ENCODE measurements at places on chromosomes 2 and 18.

GRCh38 chr2:162211732-162212131 lies 31.5 kb downstream of the FAP start:
- DNase-seq, result no peak

DNA sequence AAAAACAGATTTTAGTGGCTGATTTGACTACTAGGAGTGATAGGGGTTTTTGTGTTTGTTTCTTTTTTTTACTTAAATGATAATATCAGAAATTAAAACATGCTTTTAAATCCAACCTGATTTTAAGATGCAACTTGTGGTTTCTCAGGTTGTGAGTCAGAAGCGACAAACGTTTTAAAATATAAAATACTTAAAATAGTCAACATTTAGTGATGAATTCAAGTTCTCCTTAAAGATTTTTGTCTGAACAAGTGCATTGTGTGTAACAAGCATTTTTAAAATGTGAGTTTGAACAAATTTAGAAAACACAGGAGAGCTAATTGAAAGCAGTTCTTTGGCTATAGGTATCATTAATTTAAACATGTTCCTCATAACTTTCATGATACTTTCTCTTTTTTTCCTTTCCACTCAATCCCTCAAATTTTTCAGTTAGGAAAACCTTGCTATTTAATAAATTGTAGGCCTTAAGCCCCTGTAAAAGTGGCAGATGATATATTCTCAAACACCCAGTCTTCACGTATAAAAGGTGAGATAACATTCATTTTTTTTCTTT lies 3.6 kb downstream of the TBR1 start:
- no peak for DNase-seq

GRCh38 chr2:74221604-74222299 lies 23.3 kb downstream of the MTHFD2 start:
- DNase-seq, result no peak

DNA sequence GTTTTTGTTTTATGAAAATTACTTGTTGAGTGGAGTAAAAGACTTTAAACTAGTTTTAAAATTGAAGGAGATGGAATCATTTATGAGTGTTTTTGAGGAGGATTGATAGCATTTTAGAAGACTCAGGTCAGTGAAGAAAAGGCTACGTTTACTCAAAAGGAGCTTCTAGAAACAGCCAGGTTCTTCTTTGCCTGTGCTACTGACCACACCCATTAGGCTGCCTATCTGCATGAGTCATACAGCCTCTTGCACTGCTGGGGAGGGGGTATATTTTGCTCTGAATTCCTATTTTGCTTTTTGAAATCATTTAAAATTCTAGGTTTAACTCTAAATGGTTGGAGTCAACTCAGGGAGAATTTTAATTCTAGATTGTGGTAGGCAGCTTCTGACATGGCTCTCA lies 22.3 kb downstream of the EFEMP1 start:
- DNase-seq, result no peak

- DNase-seq, result peak; percentile 79
These were observed 135.8 kb downstream of the HDAC4 start for GRCh38 chr2:239264838-239265651.

DNA sequence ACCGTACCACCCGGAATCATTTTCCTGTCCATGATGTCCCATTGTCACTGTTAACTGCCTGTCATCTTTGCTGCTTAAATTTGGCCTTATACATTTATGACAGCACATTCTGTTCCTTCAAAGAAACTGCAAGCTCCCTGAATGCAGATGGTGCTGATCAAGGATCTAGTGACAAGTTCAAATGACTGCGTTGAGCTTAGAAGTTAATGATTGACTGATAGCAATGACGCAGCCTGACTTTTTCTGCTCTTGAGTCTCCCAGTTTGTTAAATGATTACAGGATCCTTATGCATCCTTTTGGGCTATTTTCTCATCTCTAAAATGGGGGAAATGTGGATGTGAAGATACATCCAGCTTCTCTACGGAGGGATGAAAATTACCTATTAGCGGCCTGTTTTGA lies 159.0 kb downstream of the DCC start:
- no peak for DNase-seq

DNA sequence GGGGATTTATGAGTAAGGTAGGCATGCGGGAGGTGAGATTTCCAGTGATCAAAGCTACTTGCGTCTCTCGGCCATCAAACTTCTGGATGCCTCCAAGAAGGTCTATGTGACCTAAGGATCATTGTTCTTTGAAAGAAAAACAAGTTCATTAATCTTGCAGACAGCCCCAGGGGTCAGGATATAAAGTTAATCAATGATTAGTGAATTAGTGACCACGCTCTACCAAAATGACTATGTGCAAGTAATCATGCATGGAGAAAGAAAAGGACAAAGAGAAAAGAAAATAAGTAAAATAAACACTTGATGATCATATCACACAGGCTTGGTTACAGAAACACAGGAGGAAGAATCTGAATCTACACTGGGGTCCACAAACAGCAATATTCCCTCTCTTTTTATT lies 42.5 kb upstream of the BCL11A start:
- DNase-seq, result no peak

Measured in stromal cell of bone marrow (primary cell).